Panc1 (cell line): ENCODE measurements at places on chromosomes 5 and 9. TPM values are rescaled to one million over a fixed set of nuclear protein-coding genes. Genes with fewer than 3 reads are reported as not detected.

GRCh38 chr9:110916403-110916802 lies 121.9 kb downstream of the LPAR1 start:
- DNase-seq, result no peak

GRCh38 chr5:105903069-105903468 lies 1767.7 kb downstream of the EFNA5 start:
- no peak for DNase-seq

DNA sequence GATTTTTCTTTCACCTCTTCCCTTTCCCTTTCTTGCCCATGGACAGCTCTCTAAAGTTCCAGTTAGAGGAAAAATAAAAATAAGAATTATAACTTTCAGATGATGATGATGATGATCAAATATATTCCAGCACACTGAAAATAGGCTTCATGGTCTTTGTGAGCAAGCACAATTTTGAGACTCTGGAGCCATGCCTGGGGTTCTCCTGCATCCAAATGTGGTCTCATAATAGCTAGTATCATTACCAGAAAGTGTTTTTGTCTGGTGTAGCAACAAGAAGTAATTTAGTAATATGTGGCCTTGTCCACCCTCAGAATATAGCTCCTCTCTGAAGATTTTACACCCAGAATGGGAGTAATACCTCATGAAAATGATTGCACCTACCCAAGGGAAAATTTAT lies 150.4 kb downstream of the SNCAIP start:
- no peak for DNase-seq

SHOC1 gene
- 0.10 TPM for total RNA-seq

DOCK8 gene
- total RNA-seq, result 1.4 TPM
